ENCODE measurements at places on chromosomes 1 and 21. TPM values are rescaled to one million over a fixed set of nuclear protein-coding genes. Genes with fewer than 3 reads are reported as not detected.

GJA8 gene
- total RNA-seq: not detected

DNA sequence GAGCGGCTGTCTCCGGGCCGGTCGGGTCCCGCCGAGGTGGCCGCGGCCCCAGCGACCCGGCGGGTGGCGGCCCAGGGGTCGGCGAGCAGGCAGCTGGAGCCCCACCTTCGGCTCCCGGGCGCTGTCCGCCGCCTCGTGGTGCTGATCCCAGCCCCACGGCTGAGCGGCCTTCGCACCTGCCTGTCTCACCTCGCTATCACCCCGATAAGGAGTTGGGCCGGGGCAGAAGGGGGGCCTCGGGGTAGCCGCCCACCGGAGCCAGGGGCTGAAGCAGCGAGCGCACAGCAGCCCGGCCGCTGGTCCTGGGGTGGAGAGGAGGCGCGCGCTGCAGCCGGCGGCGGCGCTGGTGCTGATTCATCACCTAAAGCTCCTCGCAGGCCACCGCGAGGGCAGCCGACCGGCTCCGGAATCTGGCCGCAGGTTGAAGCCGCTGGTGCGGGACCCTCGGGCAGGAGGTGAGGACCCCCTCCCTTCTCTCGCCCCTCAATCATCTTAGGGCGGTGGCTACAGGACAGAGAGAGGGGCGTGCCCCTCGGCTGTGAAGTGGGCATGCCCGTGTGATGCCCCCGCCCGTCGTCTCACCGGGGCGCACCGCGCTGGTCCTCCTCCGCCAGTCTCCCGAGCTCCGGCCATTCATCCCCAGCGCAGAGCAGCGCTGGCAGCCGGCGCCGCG, 575 bp downstream of the TRIM67 start:
- peak; percentile 71 for DNase-seq

- no peak for DNase-seq
Measured at GRCh38 chr21:43935711-43936110, 70.7 kb downstream of the AGPAT3 start.

GRCh38 chr1:49651136-49651535, 372.6 kb downstream of the AGBL4 start:
- no peak for DNase-seq

DNA sequence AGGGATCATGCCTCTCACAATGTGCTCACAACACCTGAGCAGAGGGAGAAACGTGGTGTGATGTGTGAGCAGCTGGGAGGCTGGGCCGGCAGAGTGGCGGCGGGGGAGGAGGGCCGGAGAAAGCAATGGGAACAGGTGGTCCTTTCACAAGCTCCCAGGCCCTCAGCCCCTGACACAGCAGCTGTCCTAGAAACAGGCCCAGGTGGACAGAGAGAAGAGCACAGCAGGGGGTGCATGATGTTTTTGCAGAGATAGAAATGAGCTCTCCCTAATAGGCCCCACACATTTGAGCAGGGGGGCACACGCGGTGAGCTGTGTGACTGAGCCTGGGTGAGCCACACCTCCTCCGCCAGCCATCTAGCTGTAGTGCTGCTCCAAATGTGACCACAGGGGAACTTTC, 7.6 kb upstream of the RGS16 start:
- peak; percentile 95 for DNase-seq

DEPDC1 gene
- 44.8 TPM for total RNA-seq

DNA sequence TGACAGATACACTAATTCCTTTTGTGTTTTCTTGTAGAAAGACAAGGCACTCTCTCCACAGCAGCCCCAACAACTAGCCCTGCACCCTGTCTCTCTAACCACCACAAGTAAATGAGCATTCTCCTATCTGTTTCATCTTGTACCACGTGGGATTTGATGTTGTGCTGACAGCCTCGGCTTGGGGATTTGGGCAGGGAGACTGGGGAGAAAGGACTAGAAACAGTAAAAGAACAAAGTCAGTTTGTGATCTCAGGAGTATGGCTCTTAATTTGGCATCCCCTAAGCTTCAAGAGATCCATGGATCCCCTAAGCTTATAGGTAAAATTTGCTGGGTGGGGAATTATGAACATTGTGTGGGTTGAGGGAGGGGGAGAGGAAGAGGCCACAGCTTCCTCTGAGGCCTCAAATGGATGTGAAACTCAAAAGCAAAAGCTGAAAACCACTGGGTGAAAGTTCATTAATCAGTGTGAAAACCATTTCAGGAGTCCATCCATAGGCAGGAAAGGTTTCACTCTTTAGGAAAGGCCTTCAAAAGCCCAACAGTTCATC, 3.1 kb downstream of the C1orf162 start:
- no peak for DNase-seq

GRCh38 chr1:61356995-61357394, 274.6 kb downstream of the NFIA start:
- no peak for DNase-seq

DNA sequence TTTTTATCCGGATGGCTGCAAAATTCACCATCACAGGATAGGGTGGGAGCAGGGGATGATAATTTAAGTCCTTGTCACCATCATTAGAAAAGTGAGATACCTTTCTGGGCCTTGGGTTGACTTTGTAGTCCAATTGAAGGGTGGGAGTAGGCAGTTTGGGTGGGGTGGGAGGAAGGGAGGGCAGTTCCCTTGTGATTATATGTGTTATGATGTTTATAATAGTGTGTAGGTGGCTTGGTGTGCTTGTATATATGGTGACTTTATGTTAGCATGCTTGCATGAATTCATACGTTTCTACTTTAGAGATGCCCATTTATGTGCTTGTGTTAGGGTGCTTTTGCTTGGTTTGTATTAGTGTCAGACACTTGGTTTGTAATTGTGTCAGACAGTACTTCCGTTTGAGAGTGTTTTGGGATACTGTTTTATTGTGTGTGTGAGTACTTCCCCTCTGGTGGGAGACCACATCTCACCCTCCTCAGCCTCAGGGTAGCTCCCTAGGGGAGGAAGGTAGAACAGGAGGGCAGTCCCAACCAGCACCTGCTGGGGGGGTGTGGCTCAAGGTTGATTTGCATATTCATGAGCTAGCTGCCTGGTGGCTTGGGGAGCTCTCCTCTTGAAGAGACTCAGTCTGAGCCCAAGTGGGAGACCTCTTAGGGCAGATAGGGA, 6.3 kb upstream of the POU3F1 start:
- no peak for DNase-seq

- no peak for DNase-seq
Measured at GRCh38 chr21:16460936-16461335, 731.2 kb downstream of the USP25 start.

DNA sequence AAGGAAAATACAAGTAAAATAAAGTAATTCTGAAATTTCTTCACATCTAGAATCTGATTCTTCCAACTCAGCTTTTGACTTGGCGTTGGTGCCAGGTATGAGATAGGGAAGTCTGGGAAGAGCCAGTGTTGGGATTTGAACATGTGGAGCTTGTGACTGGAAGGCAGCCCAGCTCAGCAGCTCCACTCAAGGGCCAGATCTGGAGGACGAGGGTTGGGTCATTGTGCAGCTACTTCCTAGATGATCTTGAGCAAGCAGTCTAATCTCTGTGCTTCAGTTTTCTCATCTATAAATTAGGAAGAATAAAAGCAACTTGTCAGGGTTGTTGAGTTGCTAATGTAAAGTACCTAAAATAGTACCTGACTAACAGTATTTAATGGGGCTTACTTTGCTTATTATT, 5.0 kb downstream of the ADARB1 start:
- no peak for DNase-seq

DNA sequence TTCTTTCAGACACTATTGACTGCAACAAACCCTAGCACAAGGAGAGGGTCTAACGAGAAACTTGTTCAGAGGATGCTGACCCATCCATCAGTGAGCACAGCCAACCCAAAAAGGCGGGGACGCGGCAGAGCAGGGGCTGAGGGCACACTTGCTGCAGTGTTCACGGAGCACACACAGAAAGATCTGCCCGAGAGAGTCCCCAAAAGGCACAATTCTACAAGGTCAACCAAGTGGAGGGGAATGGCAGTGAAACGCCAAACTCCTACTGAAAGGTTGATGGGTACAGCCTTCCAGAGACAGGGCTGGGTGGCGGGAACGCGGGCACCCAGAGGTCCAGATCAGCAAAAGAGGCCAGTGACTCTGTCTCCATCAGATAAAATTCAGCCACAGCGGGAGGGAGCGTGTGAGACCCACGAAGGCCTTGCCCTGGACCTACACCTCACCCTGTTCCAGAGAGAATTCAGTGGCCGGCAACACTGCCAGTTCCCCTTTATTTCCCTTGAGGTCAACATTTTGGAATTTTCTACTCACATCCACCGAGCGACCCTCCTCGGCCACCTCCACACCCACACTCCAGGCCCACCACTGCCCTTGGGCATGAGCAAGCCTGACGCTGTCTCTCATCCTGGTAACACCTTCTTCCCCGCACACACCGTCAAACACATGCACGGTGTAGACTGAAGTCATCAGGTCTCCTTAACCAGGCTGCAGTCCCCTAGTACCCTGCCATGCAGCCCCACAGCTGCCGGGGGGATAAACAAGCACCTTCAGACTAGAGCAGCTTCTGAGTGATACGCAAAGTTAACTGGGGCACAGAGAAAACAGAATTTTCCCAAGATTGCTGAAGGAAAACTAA, 5.5 kb downstream of the GNG4 start:
- DNase-seq: no peak

LEMD1 gene
- 1.5 TPM for total RNA-seq

DNA sequence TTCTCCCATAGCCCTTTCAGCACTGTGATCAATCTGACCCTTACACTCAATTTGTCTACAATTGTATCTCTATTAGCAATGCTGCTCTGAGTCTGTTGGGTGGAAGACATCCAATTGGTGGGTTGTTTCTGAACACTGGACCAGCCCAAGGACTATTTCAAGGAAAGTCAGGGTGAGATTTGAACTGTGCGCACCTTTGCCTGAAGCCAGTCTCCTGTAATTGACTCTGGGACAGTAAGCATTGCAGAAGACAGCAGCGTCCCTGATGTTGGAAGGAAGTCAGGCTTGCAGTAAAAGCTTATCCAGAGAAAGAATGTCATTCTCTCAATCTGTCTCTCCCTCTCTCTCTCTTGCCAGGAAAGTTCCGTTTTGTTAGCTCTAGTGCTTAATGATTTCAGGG, 233.9 kb downstream of the KIF26B start:
- DNase-seq: no peak

RCSD1 gene
- total RNA-seq: 0.16 TPM

GRCh38 chr1:225908013-225908640, 15.9 kb downstream of the PYCR2 start:
- no peak for DNase-seq

DNA sequence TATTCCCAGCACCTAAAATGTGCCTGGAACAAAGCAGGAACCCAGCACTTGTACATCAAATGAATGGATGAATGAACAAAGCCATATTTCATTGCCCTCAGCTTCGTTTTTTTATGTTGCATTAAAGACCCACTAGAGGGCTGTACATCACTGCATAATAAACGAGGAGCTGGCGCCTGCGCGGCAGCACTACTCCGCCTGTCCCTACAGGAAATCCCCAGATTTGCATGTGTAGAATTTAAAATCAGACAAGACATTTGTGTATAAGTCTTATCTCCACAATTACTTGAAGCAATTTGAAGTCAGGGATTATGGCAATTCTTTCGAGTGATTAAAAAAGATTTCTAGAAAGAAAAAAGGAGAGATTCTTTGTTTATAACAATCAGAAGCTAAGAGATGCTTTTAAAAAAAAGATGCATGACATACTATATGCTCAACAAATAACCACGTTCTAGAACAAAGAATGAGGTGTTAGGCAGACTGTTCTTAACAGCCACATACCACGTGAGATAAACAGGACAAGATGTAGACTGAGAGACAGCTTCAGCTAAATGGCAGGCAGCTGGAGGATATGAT, 5.4 kb upstream of the NEK2 start:
- DNase-seq: peak; percentile 93

BEST4 gene
- not detected for total RNA-seq

CRYBG2 gene
- not detected for total RNA-seq

LCE2C gene
- not detected for total RNA-seq
